NCI-H446 treated with DMSO at 0.1 percent for 48 hours (cell line): ENCODE measurements at places on chromosomes 3 and 15.

DNA sequence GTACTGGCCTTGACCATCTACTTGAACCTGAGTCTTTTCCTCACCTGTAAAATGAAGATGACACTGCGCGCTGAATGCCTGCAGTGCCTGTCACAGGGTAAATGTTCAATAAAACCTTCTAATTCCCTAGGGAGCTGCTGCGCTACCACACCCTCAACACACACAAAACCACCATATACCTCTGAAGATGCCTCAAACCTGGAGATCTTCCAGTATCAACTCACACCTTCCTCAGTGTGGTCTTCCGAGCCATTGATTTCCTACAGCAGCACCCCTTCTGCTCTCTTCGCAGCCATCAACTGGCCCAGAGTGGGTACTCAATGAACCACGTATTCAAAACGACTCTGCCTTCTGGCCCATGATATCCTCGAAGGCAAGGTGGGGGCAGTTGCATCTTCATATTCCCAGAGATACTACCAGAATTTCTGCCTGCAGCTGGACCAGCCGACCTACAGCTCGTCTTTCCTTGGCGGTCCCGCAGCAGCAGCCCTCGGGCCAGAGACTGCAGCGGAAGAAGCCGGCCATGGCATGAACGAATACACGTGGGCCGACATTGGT lies 695 bp downstream of the RPL32 start:
- no peak for DNase-seq

- no peak for DNase-seq
Measured at GRCh38 chr3:141939759-141940158, 63.3 kb downstream of the ATP1B3 start.

- DNase-seq: no peak
Measured at GRCh38 chr3:67468511-67468910, 185.9 kb downstream of the SUCLG2 start.

GRCh38 chr15:91316126-91316525 lies 216.1 kb downstream of the SV2B start:
- DNase-seq: no peak

DNA sequence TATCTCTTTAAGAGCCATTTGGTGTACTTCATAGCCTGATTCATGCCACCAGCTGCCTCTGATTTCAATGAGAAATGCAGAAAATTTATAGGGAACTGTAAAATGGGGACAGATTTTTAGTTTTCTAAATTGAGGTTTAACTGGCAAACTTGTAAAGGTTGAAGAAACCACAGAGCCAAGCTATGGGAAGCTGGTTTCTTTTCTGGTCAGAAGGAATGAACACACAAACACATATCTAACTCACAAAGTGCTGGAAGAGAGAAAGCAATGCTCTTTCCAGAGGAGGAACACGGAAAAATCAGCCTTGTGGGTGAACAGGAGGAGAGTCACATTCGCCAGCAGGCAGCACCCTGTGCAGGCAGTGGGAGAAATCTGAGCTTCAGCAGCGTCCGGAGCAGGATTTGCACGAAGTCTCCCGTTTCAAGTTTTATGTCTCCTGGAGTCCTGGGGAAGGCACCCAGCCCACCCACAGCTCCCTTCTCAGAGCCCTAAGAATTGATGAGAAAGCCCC lies 481 bp downstream of the MASP1 start:
- DNase-seq: no peak

DNA sequence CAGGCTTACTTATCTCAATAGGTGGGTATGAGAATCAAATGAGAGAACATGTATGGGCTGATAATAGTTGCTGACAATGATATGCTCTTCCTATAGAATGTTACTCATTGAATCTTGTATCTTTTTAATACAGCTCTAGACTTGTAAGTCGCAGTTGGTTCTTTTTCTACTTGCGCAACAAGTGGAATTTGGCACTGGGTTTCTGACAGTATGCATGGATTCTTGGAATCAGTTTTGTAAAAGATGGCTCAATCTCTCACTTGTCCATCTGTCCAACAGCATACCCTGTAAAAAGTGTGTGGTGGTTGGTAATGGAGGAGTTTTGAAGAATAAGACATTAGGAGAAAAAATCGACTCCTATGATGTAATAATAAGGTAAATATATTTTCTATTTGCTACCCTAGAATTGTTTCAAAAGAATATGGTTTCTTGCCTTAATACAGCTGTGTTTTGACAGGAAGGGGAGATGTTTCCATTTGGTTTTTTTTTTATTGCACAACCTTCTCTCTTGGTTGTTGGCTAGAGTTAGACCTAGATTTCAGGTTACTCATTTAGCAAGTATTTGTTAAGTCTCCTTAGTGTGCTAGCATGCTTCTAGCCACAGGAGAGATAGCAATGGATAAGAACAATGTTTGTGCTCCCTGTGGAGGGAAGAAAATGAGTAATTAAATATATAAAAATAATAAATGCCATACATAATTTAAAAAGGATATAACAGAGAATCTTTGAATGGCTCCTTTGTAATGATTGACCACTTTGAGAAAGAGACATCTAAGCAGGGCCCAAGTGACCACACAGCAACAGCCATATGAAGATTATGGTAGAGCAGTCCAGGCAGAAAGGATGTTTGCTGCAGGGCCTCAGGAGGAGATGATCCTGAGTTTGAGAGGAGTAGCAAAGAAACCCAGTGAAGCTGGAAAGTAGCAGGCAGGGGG lies 21.8 kb downstream of the ST3GAL6 start:
- no peak for DNase-seq

DNA sequence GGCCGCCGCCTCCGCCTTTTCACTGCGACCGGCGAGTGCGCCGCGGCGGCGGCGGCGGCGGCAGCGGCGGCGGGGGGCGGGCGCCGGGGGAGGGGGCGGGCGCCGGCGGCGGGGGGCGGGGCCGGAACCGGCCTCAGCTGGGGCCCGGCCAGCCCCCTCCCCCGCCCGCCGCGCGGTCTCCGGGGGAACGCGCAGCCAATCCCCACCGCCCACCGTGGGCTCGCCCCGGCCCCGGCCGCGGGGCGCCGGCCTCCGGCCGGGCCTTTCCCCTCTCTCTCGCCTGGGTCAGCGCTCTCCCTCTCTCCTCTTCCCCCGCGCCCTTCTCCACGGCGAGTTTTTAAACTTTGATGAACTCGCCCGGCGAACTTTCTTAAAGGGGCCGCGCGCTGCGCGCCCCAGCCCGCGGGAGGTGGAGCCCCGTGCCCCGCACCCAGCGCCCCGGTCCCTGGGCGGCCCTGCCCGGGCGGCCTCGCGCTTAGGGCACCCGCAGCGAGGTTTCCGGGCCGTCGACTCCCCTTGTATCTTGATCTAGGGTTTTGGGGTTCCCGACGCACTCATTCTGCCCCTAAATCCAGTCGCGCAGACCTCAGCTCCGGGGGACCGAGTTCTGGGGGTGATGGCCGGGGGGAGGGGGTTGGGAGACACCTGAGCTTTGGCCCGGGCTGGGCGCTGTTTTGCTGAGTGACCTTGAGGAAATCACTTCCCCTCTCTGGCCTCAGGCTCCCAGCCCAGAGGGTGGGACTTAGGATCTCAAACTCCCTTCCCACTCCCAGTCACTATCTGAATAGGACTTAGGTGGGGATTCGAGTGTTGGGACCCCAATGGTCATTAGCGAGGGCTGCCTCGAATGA lies at the start of gene RBPMS2:
RBPMS2 (minus strand) TSS at position 39 of the 851 bp plus-strand sequence. CDS start 270 bp downstream, outside the sequence.
- DNase-seq: no peak

DNA sequence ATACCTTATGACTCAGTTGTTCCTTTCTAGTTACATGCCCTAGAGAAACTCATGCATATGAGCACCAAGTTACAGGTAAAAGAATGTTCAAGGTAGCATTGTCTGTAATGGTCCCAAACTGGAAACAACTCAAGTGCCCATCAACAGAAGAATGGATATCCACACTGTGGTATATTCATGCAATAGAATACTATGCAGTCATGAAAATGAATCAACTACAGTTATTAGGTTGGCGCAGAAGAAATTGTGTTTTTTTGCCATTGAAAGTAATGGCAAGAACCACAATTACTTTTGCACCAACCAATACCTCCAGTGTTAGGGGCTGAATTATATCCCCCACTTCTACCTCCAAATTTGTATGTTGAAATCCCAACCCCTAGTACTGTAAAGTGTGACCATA lies 9.7 kb upstream of the RNU6-1 start:
- no peak for DNase-seq

- DNase-seq: no peak
Measured at GRCh38 chr15:77603611-77604336, 28.9 kb downstream of the LINGO1 start.

GRCh38 chr3:62405135-62405534 lies 31.8 kb upstream of the FEZF2 start:
- DNase-seq: no peak

GRCh38 chr3:197960694-197961581 lies 921 bp downstream of the LMLN start:
- DNase-seq: no peak

DNA sequence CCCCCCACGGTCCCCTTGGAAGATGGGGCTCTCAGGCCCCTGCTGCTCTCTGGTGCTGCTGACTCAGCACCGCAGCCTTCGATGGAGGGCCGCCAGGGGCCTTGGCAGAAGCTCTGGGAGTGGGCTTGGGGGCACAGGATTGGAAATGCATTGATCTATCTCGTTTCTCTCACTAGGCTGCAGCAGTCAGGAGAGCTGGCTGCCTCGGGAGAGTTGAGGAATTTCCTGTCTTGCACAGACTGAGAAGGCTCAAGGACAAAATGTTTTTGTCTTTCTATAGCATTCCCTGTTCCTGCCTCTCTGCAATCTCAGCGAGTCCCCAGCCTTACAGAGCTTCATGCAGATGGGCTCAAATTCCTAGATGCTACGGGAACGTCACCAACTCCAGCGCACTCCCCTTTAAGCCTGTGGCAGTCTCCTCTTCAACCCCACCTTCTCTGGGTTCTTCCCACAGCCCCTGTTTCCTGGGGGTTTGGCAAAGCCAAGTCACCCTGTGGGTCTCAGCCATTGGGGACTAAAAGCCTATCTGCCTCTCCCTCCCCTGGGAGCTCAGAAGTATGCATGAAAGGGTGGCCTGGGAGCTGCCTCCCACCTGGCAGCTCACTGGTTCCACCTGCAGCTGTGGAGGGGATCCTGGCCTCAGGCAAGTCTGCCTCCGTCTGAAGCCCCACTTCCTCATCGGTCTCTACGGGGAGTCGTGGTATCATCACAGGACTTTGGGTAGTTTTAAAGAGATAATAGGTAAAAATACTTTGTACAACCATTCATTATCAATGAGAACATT lies 127.4 kb upstream of the HACD2 start:
- DNase-seq: no peak

- DNase-seq: no peak
Measured at GRCh38 chr3:130517602-130518001, 625 bp downstream of the COL6A6 start.

DNA sequence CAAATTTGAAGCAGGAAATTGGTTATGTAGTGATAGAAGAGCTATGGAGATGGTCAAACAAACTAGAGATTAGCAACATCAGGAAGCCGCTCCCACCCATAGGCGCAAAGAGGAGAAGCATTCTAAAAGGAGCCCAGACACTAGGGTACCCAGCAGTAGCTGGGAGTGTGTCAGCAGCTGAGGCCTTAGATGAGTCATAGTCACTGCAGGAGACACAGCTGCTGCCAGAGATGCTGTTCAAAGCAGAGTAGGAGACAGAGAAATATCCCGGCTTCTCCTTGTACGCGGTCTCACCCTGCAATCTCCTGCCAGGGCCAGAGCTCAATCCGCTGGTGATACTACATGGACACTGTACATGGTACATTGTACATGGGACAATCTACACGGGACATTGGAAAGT lies 61.9 kb downstream of the VGLL3 start:
- no peak for DNase-seq

DNA sequence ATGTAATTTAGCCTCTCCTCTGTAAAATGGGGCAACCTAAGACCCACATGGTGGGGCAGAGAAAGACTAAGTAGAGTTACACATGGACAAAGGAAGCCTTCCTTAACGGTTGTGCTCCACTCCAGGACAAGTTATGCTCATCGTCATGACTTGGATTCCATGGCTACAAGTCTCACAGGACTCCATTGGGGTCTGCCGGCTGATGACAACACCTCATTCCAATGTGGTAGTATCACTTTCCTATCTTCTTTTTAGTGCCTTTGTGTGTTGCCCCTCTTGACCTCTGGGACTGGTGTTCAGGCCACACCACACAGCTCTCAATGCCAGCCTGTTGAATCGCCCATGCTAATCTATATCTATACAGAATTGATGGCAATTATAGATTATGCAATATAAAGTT lies 181.3 kb upstream of the WNT5A start:
- DNase-seq: no peak

GRCh38 chr15:71559098-71559497 lies 251.3 kb upstream of the NR2E3 start:
- no peak for DNase-seq

DNA sequence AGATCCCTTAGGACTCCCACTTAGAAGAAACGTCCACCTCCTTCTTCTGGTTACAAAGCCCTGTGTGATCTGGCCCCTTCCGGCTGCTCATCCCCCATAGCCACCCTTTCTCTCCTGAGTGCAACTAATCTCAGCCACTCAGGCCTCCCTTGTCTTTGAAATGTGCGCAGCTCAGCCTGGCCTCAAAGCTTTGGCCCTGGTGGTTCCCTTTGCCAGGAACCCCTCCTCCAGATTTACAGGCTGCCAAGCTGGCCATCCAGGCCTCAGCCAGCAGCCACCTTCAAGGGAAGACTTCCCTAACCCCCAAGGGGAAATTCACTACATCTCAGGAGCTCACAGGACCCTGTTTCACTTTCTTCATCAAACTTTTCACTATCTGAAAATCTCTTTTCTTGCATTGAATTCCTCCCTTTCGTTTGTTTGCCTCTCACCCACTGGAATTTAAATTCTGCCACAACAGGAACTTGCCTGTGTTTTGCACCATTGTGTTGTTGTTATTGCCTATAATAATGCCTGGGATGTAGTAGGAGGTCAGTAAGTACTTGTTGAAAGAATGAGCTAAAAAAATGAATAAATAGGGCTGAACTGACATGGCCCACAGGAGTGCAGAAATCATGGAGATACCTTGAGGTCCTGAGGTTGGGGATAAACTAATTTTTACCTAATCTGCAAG lies 109.5 kb upstream of the PFN2 start:
- no peak for DNase-seq

GRCh38 chr3:32564195-32564594 lies 6.5 kb downstream of the DYNC1LI1 start:
- DNase-seq: no peak

DNA sequence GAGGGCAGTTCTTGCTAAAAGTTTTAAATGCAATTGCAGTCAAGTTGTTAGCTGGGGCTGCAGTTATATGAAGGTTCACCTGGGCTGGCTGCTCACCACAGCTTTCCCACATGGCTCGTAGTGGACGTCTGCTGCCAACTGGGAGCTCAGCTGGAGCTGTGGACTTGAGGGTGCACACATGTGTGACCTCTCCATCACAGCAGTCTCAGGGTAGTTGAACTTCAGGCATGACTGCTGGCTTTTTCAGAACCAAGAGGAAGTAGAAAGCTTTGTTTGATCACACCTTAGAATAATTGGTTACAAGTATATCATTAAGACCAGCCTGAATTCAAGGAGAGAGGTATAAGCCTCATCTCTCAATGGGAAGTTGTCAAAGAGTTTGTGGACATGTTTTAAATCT lies 74.1 kb downstream of the CHL1 start:
- no peak for DNase-seq
